ENCODE measurements at places on chromosomes 16 and 17. TPM values are rescaled to one million over a fixed set of nuclear protein-coding genes. Genes with fewer than 3 reads are reported as not detected.

DNA sequence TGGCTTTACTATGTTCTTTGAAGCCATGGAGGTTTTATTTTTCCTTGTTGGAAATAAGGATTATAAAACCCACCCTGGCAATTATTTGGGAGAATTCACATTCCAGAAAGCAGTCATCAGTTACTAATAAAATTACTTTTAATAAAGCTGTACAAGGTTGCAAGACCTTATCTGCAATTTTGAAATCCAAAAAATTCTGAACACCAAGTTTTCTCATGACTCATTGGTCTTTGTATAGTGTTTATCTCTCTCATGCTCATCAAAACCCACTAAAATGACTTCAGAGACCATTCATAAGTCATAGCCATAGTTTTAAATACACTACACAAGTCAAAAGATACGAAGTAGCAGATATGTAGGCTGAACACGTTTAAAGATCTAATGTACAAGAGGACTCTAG is 6.0 kb upstream of the KRT38 start:
- H3K27me3 ChIP-seq: no peaks in the 10 kb centered on the region
- H3K36me3 ChIP-seq: no peaks in the 10 kb centered on the region
- no peak overlapping the region for H3K4me3 ChIP-seq
- H3K4me1 ChIP-seq: no peaks in the 10 kb centered on the region
- no peak for DNase-seq

The LDHD gene
- total RNA-seq: 25.2 TPM

The C16orf89 gene
- 272 TPM for total RNA-seq

DNA sequence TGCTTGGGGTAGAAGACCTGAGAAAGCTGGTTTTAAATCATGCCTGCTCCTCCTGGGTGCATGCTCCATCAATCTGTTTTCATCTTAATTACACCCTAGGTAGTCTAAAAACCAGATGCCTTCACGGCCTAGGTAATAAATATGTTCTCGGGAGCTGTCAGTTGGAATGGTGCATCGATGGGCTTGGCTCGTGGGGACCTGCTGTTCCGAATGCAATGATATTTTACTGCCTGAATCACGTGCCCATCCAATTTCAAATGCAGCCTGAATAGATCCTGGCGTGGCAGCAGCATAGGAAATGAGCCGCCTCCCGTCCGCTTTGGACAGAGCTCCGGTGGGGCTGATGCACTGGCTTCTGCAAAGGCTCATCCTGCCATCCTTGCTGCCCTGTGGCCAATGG is 18.8 kb upstream of the FAAP100 start:
- H3K27ac ChIP-seq: no peak overlapping the region
- H3K4me3 ChIP-seq: no peak overlapping the region
- peaks cover 18% of the 10 kb centered on the region for H3K4me1 ChIP-seq
- H3K36me3 ChIP-seq: peaks cover 79% of the 10 kb centered on the region
- no peak for DNase-seq

The MFAP4 gene
- 43.5 TPM for total RNA-seq

Data from upper lobe of left lung (tissue), 6 donors.